ENCODE measurements at places on chromosomes 5 and 9. TPM values are rescaled to one million over a fixed set of nuclear protein-coding genes. Genes with fewer than 3 reads are reported as not detected.

GRCh38 chr5:43227655-43228054 lies 35.6 kb downstream of the NIM1K start:
- H3K4me1 ChIP-seq: no peaks in the 10 kb centered on the region
- H3K36me3 ChIP-seq: no peaks in the 10 kb centered on the region
- no peak for DNase-seq
- no peak overlapping the region for H3K27ac ChIP-seq

DNA sequence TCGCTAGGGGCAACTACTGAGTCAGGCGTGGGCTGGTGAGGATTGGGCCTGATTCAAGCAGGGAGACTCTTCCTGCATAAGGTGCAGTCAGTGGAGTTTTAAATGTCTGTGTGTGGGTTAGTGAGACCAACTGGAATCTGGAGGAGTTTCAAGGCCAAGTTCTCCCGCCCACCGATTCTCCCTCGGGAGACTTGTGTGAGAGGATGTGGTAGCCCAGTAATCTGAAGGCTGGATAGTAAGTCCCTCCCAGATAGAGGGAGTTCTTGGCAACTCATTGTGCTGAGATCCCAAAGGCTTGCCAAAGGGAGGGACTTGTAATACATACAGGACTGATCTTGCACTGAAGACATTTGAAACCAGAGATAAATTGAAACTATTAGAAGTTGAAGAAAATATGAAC lies 51.8 kb downstream of the WDR36 start:
- H3K27me3 ChIP-seq: no peaks in the 10 kb centered on the region
- DNase-seq: peak; percentile 79
- H3K36me3 ChIP-seq: no peaks in the 10 kb centered on the region
- no peak overlapping the region for H3K4me3 ChIP-seq
- no peak overlapping the region for H3K27ac ChIP-seq

DNA sequence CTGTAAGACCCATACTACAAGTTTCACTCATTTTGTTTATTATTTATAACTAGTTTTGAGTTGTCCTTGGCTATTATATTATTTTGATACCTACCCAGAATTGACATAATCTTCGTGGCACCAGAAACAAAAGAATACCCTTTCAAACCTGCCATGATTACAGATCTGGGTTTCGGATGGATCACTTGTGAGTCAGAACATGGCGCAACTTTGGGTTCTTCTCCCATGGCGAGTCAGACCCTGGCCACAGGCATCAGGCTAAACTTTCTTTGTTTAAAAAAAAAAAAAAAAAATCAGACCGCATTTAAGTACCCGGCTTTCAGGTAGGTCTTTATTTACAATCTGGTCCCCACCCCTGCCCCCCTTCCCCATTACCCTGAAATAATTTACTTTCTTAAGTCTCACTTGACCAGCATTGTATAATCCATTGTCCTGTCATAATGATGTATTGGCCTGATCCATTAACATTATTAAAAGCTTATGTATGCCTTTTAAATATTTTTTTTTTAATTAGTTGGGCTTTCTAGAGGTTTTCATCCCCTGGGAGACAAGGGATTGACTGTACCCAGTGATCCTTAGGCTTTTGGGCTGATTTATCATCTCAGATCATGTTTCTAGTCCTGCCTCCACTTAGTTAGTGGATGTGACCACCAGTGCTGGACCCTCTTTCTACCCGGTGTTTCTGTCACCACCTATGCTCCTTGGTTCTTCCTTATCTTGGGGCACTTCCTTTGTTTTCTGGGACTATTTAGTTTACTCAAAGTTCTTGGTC lies 43.9 kb downstream of the F2RL2 start:
- H3K4me1 ChIP-seq: no peaks in the 10 kb centered on the region
- H3K27me3 ChIP-seq: no peaks in the 10 kb centered on the region
- no peak overlapping the region for H3K4me3 ChIP-seq
- no peaks in the 10 kb centered on the region for H3K36me3 ChIP-seq
- no peak overlapping the region for H3K27ac ChIP-seq

GRCh38 chr9:87276327-87276841 lies 221.3 kb upstream of the DAPK1 start:
- H3K4me3 ChIP-seq: no peak overlapping the region
- no peak for DNase-seq
- no peaks in the 10 kb centered on the region for H3K27me3 ChIP-seq
- H3K27ac ChIP-seq: no peak overlapping the region
- H3K4me1 ChIP-seq: peaks cover 8% of the 10 kb centered on the region
- H3K36me3 ChIP-seq: no peaks in the 10 kb centered on the region

DNA sequence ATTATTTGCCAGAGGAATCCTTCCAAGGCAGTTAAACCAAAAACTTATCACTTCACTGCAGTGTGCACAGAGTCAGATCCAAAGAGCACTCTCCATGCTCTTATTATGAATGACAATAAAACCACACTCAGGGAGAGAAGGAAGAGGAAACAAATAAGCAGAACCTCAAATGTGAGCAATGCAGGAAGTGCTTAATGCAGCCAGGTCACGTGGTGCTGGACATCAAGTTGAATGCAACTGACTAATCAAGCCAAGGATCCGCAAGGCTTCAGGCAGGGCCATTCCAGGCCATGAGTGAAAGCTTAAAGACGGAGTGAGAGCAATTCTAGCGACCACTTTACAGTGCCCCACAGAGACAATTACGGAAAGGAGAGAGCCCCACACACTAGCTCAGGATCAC lies 230.4 kb upstream of the PUM3 start:
- H3K27ac ChIP-seq: no peak overlapping the region
- H3K4me3 ChIP-seq: no peak overlapping the region
- no peaks in the 10 kb centered on the region for H3K4me1 ChIP-seq

- no peak overlapping the region for H3K27ac ChIP-seq
- H3K36me3 ChIP-seq: no peaks in the 10 kb centered on the region
- H3K4me3 ChIP-seq: no peak overlapping the region
- H3K27me3 ChIP-seq: no peaks in the 10 kb centered on the region
- DNase-seq: no peak
These were observed 109.5 kb upstream of the DPYSL3 start for GRCh38 chr5:147619281-147619878.

DNA sequence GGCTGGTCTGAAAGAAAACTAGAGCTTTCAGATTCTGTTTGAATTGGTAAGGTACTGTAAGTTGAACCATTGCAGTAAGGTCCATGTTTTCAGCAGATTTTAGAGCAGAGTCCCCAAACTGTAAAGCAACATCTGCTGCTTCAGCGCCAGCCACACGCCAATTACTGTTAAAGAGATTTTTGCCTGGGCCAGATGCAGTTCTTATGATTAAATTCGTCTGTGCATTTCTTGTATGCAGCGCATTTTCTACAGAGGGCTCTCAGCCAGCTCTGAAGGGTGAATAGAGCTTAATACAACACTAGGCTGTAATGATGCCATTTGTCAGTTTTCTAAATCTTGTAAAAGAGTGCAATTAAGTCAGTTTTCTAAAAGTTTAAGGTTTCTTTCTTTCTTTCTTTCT lies 246.3 kb downstream of the COX7C start:
- no peak overlapping the region for H3K27ac ChIP-seq
- H3K36me3 ChIP-seq: no peaks in the 10 kb centered on the region
- no peak overlapping the region for H3K4me3 ChIP-seq
- peaks cover 2% of the 10 kb centered on the region for H3K27me3 ChIP-seq

Gene UBAC1
- 30.3 TPM for total RNA-seq

DNA sequence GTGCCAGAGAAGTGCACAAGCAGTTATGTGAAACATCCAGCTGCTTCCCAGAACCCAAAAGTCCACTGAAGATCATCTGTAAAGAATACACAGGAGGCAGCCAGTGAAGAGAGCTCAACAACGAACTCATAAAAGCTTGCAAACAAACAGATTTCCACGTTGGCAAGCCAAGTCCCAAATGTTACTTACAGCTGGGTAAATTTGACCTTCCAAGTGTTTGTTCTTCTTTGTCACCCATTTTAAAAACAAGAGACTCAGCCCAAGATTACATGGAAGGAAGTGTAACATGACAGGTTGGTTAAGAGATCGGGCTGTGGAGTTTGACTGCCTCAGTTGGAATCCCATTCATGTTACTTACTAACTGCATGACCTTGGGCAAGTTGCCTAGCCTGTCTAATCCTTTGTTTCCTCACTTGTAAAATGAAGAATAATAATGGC lies 174.9 kb upstream of the PAPPA start:
- DNase-seq: no peak
- H3K36me3 ChIP-seq: no peaks in the 10 kb centered on the region
- no peaks in the 10 kb centered on the region for H3K27me3 ChIP-seq
- no peak overlapping the region for H3K27ac ChIP-seq
- no peaks in the 10 kb centered on the region for H3K4me1 ChIP-seq

Gene PCDHA3
- total RNA-seq: 1.9 TPM

DNA sequence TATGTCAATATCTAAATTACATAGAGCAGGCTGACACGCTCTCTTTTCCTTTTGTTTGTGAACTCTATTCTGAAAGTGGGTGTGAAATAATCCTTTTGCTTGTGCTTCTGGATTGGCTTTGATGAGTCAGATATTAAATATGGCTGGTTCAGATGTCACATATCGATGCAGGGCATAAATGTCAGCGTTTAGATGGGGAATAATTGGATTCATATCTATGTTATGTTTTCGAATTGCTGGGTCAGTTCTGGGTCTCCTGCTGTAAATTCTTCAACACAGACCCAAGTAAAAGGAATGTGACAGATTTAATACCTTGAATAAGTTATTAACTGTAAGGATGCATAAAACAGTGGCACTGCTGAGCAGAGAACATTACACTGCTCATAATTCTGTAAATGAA lies 118.7 kb upstream of the SNX2 start:
- no peak overlapping the region for H3K4me3 ChIP-seq
- no peaks in the 10 kb centered on the region for H3K36me3 ChIP-seq
- H3K4me1 ChIP-seq: peaks cover 1% of the 10 kb centered on the region
- H3K27me3 ChIP-seq: no peaks in the 10 kb centered on the region
- no peak for DNase-seq

Gene PCDHB10
- 3.3 TPM for total RNA-seq

Gene FOXD4L3
- not detected for total RNA-seq

DNA sequence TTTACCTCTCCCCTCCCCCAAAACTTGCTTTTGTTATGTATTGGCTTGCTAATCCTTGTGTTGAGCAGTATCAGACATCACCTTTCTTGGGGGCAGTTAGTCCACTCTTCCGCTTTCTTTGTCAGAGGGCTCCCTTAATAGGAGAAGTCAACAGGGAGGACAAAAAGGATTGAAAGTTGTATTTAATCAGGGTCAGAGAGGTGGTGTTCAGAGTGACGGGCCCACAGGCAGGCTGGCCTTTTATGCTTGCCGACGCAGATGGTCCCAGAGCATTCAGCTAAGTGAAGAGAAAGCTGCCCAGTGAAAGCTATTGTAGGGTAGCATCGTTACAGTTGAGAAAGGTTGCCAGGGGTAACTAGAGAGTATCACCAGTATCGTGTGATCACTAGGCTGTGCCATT lies 131.1 kb downstream of the ZCCHC7 start:
- H3K4me3 ChIP-seq: no peak overlapping the region
- H3K27me3 ChIP-seq: no peaks in the 10 kb centered on the region
- H3K36me3 ChIP-seq: no peaks in the 10 kb centered on the region

Gene PDZD2
- 58.2 TPM for total RNA-seq

Gene ZNF879
- total RNA-seq: 2.5 TPM

DNA sequence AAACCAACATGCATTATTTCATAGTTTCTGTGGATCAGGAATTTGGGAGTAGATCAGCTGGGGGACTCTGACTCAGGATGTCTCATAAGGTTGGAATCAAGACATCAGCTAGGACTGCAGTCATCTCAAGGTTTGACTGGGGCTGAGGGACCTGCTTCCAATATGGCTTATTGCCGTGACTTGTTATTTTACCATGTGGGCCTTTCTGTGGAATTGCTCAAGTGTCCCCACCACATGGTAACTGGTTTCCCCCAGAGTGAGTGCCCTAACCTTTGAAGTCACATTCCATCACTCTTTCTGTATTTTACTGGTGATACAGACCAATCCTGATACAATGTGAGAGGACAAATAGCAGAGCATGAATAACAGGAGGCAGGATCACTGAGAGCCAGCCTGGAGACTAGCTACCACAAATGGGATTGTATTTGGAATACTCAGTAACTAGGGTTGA lies 70.2 kb upstream of the ELL2 start:
- H3K4me3 ChIP-seq: no peak overlapping the region
- H3K4me1 ChIP-seq: no peaks in the 10 kb centered on the region
- H3K36me3 ChIP-seq: no peaks in the 10 kb centered on the region
- H3K27ac ChIP-seq: no peak overlapping the region
- no peaks in the 10 kb centered on the region for H3K27me3 ChIP-seq
- DNase-seq: no peak

DNA sequence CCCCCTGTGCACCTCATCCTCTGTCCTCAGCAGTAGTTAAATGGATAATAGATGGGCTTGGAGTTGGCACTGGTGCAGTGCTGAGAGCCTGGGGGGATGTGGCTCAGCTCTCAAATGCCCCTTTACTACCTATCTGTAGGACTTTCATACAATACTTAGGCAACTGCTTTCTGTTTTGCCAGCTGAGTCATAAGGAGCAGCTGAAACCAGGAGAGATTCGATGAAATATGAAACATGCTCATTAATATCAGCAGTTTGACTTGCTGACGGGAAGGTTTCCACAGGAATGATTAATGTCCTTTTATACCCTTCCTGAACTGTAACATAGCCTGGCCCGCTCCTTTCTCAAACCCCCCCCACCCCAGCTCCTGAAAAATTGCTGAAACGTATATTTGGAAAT lies 142.6 kb downstream of the SAXO1 start:
- H3K4me1 ChIP-seq: no peaks in the 10 kb centered on the region
- H3K27ac ChIP-seq: no peak overlapping the region
- DNase-seq: no peak
- H3K36me3 ChIP-seq: no peaks in the 10 kb centered on the region
- no peaks in the 10 kb centered on the region for H3K27me3 ChIP-seq

DNA sequence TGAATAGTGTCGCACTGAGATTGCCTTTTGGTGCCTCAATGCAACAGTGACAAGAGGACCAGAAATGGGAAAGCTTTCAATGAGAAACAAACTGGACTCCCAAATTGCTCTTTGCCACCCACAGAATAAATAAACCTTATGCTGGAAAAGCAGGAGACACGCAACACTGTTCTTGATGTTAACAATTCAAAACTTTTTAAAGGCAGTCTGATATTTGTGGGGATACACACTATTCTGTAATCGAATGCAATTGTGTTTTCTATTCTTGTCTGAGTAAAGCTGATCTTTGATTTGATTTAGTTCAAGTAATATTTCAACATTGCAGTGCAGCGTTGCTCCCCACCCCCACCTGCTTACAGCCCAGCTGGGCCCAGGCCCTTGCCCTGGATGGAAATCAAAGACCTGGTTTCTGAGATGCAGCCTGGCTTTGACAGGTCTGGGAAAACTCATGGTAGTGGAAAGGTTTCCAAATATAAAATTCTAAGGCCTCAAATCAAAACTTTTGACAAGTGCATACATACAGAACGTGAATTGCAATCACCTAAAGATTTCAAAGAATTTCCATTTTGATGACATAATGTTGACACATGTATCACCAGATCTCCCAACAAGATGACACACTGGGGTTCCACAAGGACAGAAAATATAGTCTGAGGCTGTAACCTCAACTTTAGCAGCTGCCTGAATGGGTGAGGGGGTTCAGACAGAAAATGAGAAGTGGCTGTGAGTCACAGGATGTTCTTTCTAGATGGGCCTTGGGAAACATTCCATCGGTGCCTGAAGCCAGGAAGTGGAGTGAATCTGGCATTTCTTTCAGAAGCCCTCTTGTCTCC lies 55.1 kb downstream of the ABCA1 start:
- DNase-seq: peak; percentile 62
- H3K4me1 ChIP-seq: peaks cover 25% of the 10 kb centered on the region
- peak overlapping the region; percentile 63 for H3K27ac ChIP-seq

- DNase-seq: peak; percentile 79
- no peaks in the 10 kb centered on the region for H3K36me3 ChIP-seq
- peak overlapping the region; percentile 94 for H3K27ac ChIP-seq
- H3K4me1 ChIP-seq: peaks cover 49% of the 10 kb centered on the region
- H3K27me3 ChIP-seq: no peaks in the 10 kb centered on the region
- H3K4me3 ChIP-seq: peak overlapping the region; percentile 7
These were observed 88.9 kb downstream of the LIFR start for GRCh38 chr5:38467353-38468040.
